ENCODE measurements at places on chromosomes 12 and 14.
A peak's percentile ranks its signal among the peaks of the same experiment; 100 is the strongest.

DNA sequence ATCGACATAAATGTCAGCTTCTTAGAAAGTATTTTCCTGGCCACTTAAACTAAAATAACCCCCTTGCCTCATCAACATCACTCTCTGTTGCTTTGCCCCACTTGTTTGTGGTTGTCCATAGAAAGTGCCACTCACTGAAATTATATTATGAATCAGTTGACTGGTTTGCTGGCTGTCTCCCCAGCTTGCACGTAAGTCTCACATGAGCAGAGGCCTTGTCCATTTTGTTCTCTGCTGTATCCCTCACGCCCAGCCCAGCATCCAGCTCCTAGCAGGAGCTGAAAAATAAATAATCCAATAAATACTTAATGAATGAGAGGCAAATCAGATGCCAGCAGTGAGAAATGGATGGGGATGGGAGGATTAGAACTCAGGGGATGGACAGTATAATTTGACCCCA is 159.3 kb downstream of the KSR2 start:
- DNase-seq, result no peak

DNA sequence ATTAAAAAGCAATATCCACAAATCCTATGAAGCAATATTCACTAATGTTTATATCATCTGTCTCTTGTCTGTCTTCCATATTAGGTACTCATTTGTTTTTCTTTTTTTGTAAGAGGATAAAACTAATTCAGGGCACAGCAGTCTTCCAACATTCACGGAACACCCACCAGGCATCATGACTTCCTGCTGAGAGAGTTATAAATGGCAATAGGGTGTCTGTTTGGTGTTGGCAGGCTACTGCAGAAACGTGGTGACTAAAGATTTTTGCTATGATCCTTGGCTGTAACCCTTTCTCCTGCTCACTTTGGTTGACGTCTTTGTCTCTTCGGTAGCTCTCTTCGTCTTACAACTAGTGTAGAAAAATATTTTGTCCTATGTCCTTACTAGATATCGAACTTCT is 860.6 kb upstream of the MGAT4C start:
- DNase-seq, result no peak

DNA sequence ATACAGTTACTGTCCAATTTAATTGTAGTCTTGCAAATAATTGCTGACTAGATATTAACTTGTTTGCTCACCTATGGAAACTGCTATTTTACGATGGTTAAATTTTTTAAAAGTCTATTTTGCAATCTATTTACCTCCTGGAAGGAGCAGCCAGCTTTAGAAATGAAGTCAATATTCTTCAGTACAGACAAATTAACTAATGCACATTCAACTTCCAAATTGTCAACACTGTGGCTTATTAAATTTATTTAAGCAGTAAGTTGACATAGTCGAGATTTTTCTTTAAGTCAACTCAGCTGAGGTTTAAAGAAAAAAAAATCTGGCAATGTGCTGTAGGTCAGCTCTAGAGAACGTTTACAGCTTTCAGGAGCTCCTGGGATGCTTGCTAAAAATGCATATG is 221.2 kb downstream of the SSPN start:
- no peak for DNase-seq

GRCh38 chr12:93002293-93003054 is 73.4 kb upstream of the EEA1 start:
- DNase-seq, result no peak

GRCh38 chr14:32779840-32780239 is 158.8 kb upstream of the NPAS3 start:
- no peak for DNase-seq

DNA sequence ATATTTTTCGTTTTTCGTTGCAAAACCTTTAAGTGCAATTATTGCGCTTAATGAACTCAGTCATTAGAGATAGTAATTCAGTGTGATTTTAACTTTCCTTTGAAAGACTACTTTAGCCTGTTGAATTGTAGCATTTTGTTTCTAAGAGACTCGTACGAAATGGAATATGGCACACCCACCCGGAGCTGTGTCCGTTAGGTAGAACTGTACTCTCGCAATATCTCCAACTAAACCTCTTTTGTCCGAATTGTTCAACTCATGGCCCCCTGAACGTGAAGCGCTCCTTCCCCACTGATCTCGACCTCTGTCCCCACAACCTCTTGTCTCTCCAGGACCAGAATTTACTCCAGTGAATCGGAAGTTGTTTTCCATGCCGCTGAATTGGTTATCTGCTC is 800 bp downstream of the PCNX4 start:
- peak; percentile 23 for DNase-seq

- DNase-seq, result no peak
Observed at GRCh38 chr12:53803194-53803593, 51.4 kb upstream of the CISTR start.

DNA sequence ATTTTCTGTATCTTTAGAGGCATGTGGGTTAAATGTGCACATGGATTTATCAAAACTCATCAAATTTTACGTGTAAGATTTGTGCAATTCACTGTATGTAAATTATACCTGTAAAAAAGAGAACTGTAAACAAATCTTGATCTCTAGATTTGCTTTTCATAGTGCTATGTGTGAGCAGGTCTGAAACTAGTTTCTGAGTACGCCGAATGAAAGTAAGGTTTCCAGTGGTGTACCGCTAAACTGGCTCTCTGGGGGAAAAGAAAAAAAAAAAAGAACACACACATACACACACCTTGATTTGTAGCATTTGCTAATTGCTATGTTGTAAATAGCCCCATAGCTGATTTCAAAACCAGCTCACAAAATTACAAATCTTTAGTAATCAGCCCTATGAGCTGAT is 8.6 kb upstream of the SLC41A2 start:
- no peak for DNase-seq

- DNase-seq, result no peak
Observed at GRCh38 chr14:42299692-42300091, 693.0 kb downstream of the LRFN5 start.

- no peak for DNase-seq
Observed at GRCh38 chr14:40222996-40223395, 790.8 kb upstream of the FBXO33 start.

GRCh38 chr12:237026-237815 is 23.3 kb upstream of the SLC6A12 start:
- no peak for DNase-seq

- no peak for DNase-seq
Observed at GRCh38 chr12:93803424-93803807, 126.2 kb downstream of the CRADD start.

- no peak for DNase-seq
Observed at GRCh38 chr14:81562818-81563217, 29.2 kb upstream of the SEL1L start.

DNA sequence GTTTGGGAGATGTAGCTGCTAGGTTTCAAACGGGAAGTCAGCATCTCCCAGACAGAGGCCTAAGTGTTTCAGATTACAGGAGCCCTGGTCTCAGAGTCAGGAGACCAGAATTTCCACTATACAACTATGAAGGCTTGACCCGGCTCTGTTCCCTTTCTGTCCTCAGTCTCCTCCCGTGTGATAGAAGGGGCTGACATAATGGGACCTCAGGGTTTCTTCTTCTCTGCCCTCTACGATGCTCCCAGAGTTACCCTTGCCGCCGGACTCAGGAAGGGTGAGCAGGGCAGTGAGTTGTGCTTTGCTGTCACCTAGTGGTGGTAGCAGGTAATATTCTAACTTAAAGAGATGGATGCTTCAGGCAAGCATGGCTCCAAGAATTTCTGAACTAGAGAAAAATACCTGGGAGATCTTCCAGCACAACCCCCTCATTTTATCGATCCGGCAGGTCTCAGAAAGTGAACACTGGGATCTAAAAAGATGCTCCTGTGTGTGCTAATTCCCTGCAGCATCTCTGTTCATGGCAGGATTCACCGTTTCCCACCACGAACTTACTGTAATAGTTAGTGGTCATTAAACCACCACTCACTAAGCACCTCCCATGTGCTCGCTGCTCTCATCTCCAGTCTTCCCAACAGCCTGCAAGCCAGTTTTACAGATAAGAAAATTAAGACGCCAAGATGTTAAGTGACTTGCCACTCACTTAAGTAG is 84.4 kb downstream of the VWF start:
- DNase-seq, result peak; percentile 76

DNA sequence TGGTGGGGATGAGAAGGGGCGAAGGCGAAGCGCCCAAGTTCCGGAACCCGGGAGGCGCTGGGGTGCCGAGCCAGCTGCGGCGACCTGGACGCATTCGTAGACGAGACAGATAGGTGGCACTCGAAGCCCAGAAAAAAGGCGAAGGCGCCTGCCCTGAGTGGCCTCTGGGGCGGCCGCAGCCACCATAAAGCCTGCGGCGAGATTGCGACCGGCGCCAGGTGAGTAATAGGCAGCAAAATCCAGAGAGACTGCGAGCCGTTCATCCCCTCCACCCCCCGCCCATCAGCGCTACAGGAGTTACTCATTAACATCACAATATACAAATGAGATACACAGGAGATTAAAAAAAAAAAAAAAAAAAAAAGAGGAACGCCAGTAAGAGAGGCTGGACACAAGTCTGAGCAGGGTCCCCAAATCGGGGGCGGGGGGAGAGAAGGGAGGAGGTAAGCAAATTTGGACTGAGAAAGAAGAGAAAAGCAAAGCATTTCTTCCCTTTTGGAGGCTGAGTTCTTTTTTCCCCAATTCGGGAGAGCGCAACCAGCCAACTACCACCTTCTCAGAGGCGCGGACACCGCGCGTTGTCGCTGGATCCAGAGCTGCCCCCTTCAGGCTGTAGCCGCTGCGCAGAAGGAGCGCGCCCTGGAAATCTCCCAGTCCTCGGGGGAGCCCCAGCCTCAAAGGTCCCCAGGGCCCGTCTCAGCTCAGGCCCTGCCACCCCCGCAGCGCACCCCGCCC is 15.7 kb downstream of the TBX3 start:
- peak; percentile 99 for DNase-seq

DNA sequence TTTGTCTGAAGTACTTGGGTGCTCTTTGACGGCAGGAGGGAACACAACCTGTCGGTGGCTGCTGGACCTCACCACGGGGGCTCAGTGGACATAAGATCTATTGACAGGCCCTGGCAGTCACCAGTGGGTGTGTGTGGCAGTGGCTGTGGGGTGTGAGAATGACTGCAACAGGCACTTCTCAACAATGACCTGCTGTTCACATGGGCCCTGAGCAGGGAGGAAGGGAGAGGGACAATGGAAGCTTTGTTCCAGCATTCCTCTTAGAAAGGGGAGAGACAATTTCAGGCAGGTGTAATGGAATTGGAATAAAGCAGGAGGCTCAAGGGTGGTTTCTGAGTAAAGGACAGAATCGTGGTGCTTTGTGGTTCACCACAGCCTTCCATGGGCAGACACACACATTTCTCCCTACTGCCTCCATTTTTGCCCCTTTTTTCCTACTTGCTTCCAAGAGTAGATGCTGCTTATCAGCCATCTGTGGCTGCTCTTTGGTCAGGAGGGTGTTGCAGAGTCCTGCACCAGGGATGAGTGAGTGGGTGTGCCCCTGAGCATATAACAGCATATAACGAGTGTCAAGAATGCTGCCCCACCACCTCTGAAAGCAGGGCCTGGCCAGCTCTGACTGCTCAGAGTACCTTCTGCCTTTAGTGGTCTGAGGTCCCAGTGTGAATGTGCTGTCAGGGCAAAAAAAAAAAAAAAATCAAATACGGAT is 267.7 kb downstream of the RASSF9 start:
- no peak for DNase-seq

GRCh38 chr12:110860833-110861296 is 14.1 kb downstream of the CCDC63 start:
- DNase-seq, result no peak

DNA sequence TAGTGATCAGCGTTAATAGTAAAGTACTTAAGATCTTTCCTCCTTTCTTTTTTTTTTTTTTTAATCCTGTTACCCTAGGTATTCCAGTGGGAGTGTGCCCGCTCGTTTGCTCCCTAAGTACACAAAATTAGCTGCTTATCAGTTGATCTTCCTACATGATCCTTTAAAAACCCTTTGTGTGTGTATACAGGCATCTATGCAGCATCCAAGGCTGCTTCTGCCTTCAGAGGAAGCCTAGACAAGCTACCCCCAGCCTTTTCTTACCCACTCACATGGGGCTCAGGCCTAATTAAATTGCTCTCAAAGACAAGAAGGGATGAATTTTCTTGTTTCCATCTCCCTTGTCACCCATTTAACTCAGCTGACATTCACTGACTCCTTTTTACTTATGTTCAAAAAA is 343.4 kb upstream of the LMO3 start:
- DNase-seq, result no peak

GRCh38 chr14:62029569-62029924 is 267.3 kb downstream of the SNAPC1 start:
- no peak for DNase-seq

GRCh38 chr12:96183734-96184370 is 10.3 kb upstream of the ELK3 start:
- DNase-seq, result no peak

DNA sequence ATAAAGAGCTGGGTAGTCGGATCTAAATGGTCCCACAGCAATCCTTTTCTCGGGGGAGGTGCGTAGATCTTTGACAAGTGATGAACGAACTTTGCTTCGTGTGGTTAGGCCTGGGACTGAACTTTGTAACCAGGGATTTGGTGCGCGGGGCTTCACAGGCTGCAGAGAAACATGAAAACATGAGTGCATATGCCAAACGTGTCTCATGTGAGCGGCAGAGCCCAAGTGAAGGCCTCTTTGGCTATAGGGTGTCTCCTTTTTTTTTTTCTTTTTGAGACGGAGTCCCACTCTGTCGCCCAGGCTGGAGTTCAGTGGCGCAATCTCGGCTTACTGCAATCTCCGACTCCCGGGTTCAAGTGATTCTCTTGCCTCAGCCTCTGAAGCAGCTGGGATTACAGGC is 12.0 kb upstream of the RIOX1 start:
- DNase-seq, result no peak

DNA sequence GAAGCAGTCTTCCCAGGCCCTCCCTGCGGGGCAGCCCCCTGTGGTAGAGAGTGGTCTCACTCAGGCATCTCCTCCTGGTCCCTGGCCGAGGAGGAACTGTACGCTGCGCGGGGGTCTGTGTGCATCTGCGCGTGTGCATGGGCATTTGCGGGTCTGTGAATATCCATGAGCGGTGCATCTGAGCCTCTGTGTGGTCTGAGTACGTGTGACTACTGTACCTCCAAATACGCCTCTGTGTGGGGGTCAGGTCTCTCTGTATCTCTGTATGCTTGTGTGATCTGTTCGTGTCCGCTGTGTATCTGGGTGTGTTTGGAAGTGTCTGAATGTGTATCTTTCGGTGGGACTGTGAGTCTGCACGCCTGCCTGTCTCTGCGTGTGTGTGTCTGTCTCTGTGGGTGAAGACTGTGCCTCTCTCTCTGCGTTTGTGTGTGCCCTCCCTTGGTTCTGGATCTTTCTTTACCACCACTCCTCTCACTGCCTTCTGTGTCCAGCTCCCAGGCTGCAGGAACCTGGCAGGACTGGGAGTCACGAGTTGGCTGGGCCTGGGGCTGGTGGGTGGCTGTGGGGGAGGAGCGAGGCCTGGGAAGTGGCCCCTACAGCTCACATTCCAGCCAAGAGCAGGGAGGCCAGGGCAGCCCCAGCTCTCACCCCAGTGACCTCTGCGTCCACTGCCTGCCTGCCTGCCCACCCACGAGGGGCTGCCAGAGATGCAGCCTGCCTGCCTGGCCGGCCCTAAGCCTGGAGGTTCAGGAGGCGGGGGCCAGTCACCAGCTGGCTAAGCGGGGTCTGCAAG is 1.1 kb upstream of the PGF start:
- no peak for DNase-seq
